ENCODE measurements at places on chromosomes 5 and 9.
A peak's percentile ranks its signal among the peaks of the same experiment; 100 is the strongest.

GRCh38 chr5:144040615-144041305 lies 129.7 kb downstream of the YIPF5 start:
- DNase-seq = no peak

GRCh38 chr5:138809391-138809790 lies 56.2 kb downstream of the CTNNA1 start:
- DNase-seq = no peak

- DNase-seq = peak; percentile 22
These were observed 76.4 kb downstream of the OSMR start for GRCh38 chr5:38922199-38922598.

DNA sequence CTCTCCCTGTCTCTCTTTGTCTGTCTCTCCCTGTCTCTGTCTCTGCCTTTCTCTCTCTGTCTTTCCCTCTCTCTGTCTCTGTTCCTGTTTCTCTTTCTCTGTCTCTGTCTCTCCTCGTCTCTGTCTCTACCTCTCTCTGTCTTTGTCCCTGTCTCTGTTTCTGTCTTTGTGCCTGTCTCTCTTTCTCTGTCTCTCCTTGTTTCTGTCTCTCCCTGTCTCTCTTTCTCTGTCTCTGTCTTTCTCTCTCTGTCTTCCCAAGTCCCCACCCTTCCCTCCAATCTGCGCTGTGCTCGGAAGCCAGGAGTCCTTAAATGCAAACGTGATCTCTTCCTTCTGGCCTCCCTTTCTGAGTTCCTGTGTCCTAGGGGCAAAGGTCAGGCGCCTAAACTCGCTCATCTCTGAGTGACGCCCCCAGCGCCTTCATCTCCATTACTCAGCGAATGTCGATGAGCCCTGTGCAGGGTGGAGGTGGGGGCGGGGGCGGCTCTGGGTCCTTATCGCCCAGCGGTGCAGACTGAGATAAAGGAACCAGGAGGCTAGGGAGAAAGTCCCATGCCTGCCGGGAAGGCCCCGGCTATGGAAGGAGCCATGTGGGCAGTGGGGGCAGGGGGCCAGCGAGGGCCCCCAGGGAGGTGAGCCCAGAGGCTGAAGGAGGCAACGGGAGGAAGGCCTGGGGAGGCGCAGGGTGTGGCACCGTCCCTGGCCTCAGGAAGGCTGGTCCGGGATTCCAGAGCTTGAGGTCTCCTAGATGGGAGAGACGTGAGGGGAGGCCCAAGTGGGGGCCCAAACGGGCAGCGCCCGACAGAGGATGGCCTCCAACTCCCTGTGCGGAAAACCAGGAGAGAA lies 1.5 kb upstream of the SLC6A19 start:
- DNase-seq = no peak

DNA sequence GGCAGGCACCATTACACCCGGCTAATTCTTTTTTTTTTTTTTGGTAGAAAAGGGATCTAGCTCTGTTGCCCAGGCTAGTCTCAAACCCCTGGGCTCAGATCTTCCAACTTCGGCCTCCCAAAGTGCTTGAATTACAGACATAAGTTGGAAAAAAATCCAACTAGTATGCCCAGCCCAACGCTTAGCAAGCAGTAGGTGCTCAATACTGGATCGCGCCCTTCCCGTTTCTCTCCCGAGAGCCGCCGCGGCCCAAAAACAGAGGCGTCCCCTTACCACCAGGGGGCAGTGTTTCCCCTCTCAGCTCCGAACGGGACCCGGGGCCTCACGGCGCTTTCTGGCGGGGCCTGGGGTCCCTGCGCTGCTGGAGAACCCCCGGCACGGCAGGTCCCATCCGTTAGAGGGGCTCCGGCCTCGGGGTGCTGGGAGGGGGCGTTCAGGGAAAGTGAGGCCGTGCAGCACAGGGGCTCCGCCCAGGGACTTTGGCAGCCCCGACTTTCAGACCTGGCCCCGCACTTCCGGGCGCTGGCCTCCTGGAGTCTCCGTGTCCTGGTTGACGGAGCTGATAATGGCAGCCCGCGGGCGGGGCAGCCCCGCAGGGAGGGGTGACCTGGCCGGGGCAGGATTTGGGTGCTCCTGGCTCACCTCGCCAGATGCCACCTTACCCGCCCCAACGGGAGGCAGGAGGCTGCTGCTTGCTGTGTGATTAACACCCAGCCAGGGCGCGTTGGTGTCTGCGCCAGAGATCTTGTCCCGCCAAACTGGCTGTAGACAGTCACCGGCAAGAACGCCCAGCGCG lies 15.2 kb downstream of the PTGES start:
- peak; percentile 51 for DNase-seq
